ENCODE measurements at places on chromosomes 1 and 21.

- DNase-seq = no peak
Observed at GRCh38 chr21:14926186-14926585, 138.6 kb downstream of the NRIP1 start.

DNA sequence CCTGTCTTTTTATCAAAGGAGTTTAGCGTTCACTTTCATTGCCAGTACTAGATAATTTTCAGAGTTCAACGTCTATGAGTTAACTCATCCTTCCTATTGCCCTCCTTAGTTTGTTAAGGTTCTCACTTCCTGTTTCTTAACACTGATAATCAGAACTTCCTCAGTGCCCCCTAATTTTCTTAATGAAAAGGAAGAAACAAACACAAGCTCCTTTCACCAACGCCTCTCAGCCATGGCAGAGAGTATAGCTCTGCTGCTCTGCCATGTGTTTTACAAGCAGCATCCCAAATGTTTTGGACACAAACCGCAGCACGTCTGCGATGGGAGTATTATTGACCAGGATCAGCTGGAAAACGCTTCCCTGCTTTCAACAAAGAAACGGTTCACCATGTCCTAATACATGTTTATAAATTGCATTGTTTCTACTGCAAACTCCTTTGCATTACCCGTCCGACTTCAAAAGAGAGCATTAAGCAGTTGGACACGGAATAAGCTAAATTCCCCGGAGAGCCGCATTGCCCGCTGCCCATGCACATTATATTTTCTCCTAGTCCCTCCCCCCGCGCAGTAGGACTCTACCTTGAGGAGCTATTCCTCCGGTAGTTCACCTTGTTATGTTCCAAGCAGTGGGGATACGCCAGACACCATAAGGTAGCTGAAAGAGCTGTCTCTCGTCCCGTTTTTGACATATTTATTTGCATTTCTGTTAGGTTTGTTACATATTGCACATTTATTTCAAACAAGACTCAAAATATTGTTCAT lies 561 bp downstream of the OLFM3 start:
- no peak for DNase-seq

DNA sequence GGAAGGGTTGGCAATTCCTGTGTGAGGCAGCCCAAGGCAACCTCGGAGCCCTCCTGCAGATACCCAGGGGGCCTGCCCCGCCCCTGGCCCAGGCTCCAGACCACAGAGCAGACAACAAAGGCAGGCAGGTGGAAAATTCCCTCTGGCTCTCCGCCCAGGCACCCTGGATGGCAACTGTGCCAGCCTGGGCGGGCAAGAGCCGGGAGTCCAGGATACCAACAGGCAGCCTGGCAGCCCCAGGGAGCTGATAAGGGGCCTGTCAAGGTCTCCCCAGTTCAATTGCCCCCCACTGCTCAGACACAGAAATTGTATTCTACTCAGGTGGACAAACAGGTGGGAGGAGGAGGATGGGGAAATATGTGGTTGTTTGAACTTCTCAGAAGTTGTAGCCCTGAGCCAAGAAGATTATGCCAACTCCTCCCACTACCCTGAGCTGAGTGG lies 15.4 kb upstream of the GPR37L1 start:
- no peak for DNase-seq

- DNase-seq = no peak
Observed at GRCh38 chr1:68438310-68438709, 11.4 kb downstream of the RPE65 start.

DNA sequence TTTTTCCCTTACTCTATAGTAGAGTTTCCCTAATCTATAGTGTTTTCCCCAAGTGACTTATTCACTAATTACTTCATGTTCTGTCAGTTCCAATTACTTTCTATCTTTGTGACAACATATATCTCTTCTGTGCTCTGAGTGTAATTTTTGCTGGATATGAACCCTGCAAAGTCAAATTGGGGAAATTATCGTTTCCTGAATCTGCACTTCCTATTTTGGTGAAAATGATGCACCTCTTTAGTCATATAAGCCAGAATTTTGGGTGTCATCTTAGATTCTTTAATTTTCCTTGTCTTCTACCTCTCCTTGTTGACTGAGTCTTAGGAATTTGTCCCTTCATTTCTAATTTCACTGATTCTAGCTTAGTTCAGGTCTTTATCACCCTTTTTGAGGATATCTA lies 33.4 kb upstream of the PRKACB start:
- no peak for DNase-seq

DNA sequence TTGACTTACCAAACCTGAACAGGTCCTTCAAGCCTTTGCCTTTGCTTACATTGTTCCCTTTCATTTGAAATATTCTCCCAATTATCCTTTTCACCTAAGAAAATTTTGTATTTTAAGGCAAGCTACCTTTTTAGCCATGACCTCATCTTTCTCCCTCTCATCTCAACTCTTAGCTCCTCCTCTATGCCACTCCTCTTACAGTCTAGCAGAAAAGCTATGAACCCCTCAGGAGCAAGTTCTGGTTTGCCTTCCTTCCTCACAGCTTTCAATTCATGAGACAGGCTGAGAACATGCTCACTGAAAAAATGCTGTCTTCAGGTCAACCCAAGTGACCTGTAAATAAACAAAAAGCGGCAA lies 8.3 kb upstream of the MUTYH start:
- DNase-seq = no peak

GRCh38 chr1:22600071-22600816 lies 36.2 kb upstream of the C1QA start:
- no peak for DNase-seq

DNA sequence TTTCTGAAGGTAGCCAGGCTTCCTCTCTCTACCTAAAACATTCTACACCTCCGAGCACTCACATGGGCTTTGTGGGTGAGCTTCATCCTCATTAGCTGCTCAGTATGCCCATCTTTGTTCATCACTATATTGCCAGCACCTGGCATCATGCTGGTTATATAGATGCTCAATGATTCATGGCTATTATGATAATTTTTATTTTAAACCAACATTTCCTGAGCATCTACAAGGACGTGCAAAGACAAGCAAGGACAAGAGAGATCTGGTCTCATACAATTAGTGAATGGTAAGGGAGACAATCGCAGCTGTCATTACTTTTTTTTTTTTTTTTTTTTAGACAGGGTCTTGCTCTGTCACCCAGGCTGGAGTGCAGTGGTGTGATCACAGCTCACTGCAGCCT lies 11.3 kb upstream of the QSOX1 start:
- DNase-seq = no peak

- DNase-seq = no peak
Observed at GRCh38 chr1:32876341-32877210, 5.9 kb upstream of the FNDC5 start.

DNA sequence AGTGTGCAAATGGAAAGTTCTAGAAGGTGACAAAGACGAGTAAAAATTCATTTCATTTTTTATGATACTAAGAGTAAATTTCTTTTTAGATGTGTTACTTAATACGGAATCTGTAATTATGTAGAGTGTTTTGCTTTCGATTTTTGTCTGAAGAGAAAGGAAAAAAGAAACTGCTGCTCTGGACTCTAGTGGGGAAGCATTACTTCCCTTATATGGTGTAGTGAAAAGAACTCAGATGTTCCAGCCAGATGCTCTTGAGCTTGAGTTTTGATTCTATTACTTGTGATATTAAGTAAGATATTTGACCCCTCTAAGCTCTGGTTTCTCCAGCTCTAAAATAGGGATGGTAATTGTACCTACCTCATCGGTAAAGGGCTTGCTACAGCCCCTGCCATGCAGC lies 12.2 kb upstream of the GPR161 start:
- DNase-seq = no peak

- no peak for DNase-seq
Observed at GRCh38 chr21:44376606-44377005, 23.2 kb downstream of the TRPM2 start.

DNA sequence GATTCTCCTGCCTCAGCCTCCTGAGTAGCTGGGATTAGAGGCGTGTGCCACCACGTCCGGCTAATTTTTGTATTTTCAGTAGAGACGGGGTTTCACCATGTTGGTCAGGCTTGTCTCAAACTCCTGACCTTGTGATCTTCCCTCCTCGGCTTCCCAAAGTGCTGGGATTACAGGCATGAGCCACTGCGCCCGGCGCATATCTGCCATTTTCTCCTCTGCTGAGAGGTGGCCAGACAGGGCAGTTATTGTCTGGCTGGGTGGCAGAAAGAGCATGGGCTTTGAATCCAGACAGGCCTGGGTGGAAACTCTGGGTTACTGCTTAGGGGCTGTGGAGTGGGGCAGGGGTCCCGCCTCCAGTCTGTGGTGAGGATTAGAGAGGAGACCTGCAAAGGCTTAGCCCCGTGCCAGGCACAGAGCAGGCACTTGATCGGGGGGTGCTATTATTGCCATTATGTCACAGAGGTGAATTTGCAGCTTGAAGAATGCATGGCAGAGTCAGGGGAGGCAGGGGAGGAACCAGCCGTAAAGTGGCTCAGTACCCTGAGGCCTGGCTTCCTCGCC lies 73.9 kb downstream of the MAN1C1 start:
- no peak for DNase-seq

DNA sequence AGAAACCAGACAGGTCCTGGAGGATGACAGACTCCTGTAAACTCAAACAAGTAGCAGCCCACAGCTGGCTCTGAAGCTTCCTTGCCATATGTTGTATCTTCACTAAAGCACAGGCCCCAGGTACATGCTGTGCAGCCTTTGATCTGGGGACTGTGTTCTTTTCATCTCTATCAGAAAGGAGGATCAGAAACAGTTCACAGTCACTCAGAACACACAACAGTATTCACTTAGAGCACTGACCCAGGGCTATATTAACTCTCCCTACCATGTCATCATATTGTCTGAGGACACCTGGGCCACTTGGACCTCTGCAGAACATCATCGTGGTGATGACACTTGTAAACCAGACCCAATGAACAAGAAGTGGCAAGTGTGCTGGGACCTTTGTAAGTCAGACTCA lies 222.0 kb downstream of the SETD4 start:
- DNase-seq = no peak

GRCh38 chr1:162904023-162904422 lies 43.0 kb upstream of the CCDC190 start:
- DNase-seq = no peak

DNA sequence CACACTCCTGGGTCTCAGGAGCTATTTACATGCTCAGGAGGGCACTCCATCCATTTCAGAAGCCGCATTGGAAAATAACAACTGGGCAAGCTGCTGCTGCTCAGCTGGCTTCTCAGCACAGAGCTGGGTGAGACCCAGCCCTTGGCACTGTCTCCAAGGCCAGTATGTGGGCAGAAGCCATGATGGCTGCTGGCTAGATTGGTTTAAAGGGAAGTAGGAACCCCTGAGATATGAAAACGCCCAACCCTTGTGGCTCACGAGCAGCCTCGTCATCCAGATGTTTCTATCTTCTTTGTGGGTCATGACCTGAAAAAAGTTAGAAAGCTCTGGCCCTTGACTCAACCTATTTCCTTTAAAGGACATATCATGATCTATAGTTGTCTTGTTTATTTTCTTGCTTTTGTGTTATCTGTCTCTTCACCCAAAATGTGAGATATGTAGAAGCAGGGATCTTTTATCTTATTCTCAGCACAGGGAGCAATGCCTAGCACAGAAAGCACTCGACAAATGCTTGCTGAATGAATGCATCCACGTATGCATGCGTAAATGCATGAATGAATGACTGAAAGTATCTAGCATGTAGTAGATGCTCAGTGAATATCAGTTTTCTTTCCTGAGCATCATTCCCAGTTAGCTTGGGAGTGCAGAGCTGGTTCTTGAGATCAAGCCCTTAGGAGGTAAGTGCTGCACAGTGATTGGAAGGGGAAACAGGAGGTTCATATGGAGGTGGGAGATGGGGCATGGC lies 11.6 kb downstream of the MYBPH start:
- DNase-seq = no peak

DNA sequence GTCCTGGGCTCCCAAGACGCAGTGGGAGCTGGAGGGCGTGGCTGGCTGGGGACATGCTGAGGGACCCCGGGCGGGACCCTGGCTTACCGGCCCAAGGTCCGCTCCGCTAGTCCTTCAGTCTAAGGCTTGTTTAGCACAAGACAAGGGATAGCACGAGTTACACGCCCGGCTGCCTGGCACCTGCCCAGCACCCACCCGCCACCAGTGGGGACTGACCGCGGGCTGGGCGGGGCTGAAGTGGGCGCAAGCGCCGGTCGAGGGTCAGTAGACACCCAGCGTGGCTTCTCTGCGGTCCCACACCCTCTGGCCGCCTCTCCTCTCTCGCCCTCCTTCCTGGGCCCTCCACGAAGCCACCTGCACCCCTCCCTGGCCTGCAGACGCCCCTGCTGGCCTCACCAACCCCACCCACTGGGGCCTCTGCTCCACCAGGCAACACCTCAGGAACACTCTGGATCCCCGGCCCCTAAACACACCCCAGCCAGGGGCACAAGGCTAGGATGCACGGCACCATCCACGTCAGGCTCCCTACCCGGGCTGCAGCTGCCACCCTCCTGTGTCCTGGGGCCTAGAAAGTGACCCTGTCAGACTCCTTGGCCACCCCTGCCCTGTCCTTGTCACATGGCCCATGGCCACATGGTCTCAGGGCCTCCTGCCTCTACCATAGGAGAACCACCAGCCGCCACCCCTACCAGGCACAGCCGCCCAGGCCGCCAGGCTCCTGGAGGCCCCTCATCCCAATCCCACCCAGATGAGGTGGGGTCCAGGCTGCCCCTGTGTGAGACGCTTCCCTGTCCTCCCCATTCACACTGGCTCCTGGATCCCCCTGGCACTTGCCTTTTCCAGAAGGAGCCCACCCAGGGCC lies 6.1 kb downstream of the TAS1R3 start:
- DNase-seq = no peak

- no peak for DNase-seq
Observed at GRCh38 chr1:229253151-229253974, 17.5 kb upstream of the RAB4A start.

DNA sequence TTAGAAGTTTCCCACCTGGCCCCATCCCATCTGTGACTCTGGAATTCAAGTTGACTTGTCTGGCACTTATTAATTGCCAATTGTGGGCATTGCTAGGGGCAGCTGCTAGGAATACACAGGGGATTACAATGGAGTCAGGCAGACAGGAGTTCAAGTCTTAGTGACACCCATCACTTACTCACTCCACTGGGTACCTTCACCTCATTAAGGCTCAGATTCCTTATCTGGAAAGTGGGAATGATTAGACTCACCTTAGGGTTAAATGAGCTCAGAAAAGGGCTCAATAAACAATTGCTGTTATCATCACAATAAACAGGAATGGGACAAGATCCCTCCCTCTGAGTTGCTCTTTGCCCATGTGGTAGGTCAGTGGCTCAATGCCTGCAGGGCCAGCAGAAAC lies 18.2 kb downstream of the GRIK3 start:
- no peak for DNase-seq
